ENCODE measurements at places on chromosomes 6 and 20.

- no peak for DNase-seq
These were observed 91.2 kb upstream of the QKI start for GRCh38 chr6:163323274-163323673.

DNA sequence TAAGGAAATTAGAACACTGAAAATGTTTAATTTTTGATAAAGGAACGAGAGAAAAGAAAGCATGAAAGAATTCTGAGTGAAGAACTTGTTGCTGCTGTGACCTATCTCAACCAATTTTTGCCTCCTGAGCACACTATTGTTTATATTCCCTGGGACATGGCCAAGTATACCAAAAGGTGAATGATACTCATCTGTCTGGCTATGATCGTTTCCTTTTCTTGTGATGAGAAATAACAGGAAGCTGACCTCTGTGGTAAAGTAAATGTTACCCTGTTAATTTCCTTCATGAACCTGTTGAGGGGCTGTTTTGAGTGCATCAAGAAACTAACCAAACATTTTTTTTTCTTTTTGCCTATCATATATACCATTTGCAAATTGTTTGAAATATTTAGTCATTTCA, 69.1 kb downstream of the FIG4 start:
- no peak for DNase-seq

DNA sequence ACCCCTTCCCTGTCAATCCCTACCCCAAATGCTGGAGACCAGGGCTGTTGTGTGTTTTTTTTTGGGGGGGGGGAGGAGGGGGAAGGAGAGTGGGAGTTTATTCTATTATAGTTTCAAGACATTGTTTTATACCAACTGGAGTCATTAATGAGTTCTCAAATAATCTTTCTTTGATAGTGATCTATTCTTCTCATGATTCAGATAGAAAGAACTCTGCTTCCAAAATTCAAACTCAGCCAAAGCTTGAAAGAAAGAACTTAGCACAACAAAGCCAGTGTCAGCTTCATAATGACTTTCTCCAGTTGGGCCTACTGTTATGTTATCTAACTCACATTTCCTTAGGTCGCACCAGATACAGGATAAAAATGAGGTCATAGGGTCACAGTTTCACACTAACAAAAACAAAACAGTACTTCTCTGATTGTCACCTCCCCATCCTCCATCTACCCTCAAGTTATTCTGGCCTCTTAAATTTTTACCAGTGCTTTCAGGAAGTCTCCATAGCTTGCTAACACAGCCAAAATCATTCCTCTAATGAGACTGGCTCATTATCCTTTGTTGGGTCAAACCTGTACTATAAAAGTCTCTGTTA, 19.0 kb upstream of the MAP3K7 start:
- DNase-seq: no peak

DNA sequence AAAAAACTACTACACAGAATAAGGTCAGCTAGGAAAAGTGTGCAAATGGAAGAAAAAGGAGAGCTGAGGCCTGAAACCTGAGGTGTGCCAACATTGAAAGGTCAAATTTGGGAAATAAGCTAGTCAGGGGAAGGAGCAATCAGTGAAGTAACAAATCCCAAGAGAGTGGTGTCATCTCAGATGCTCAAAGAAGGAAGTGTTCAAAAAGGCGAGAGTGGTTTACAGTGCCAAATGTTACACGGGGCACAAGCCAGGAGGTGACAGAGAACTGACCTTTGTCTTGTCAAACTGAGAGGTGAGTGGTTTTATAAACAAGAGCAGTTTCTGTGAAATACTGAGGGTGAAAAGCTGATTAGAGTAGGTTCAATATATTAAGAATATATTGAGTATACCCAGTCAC, 83.0 kb upstream of the TCF21 start:
- no peak for DNase-seq

GRCh38 chr6:87907521-87907920, 140.1 kb upstream of the SPACA1 start:
- DNase-seq: no peak

DNA sequence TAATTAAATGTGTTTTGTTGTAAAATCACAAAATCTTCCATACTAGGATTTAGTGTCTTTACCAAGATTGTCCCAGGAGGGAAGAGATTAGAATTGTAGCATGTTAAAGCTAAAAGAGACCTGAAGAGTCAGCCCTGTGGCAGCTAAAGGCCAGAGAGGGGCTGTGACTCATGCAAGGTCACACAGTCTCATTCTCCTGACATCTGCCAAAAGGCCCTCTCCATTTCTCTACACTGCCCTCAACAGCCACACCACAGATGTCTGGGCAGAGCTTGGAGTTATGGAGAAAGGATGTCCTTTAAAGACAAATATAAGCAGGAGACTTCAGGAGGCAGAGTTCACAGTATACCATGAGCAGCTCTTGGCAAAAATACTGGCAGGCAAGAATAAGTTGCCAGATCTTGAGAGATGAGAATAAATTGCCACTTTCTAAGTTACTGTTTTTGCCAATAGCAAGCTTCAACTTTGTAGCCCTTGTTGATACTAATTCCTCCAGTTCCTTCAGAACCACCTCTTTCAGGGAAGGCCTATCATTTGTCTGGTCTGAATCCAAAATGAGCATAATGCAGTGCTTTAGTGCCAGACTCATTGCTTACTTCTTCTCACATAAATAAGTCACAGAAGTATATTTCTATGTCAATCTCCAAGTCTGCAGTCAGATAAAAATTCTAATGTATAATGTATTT, 41.7 kb downstream of the AKIRIN2 start:
- DNase-seq: no peak

GRCh38 chr6:116165596-116165995, 39.7 kb upstream of the COL10A1 start:
- no peak for DNase-seq

- DNase-seq: no peak
These were observed 263.2 kb downstream of the DLL1 start for GRCh38 chr6:170027647-170028043.

GRCh38 chr6:166739117-166739975, 112.3 kb upstream of the RPS6KA2 start:
- DNase-seq: no peak

- no peak for DNase-seq
These were observed 136.1 kb downstream of the ANKRD60 start for GRCh38 chr20:58092353-58092752.

GRCh38 chr6:139823808-139824126, 449.3 kb upstream of the CITED2 start:
- no peak for DNase-seq

DNA sequence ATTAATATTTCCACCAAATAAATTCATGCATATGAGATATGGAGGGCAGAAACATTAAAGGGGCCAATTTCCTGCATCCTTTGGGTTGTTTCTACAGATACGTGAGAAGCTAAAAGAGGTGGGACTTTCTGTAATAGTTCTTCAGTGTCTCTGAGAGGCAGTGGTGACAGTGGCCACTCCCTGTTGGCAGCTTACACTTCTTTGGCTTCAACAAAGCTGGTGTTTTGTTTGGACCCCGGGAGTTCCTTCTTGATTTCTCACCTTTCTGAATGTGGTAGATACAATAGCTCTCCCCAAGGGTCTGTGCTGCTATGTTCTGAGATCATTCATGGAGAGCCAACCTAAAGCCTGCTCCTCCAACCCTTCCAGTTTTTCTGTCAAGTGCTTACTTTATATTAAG, 7.8 kb downstream of the PLCB1 start:
- DNase-seq: no peak

DNA sequence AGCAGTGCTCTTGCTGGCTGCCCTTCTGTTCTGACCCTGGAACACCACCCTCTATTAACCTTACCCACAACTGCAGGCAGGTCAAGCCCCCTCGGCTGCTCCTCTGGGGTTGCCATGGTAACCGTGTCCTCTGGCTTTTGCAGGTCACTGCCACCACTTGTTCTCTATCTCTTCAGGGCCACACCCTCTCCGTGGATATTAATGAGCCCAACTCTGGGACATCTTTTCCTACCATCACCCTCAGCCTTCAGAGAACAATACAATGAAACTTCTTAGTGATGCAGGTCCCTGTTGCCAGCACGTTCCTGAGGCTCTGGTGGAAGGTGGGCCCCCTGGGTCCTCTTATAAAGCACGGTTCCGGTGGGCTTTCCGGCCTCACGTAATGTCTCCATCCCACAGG, 30.8 kb upstream of the MICB start:
- DNase-seq: no peak

- no peak for DNase-seq
These were observed 138.2 kb downstream of the TENT5A start for GRCh38 chr6:81614292-81614691.

GRCh38 chr20:20009784-20010253, 7.3 kb upstream of the NAA20 start:
- DNase-seq: no peak

- no peak for DNase-seq
These were observed 28.3 kb downstream of the RSPO4 start for GRCh38 chr20:973785-974194.

- DNase-seq: no peak
These were observed 349.0 kb downstream of the PRL start for GRCh38 chr6:21947731-21948386.

- no peak for DNase-seq
These were observed 4.4 kb downstream of the CAP2 start for GRCh38 chr6:17397764-17398194.

DNA sequence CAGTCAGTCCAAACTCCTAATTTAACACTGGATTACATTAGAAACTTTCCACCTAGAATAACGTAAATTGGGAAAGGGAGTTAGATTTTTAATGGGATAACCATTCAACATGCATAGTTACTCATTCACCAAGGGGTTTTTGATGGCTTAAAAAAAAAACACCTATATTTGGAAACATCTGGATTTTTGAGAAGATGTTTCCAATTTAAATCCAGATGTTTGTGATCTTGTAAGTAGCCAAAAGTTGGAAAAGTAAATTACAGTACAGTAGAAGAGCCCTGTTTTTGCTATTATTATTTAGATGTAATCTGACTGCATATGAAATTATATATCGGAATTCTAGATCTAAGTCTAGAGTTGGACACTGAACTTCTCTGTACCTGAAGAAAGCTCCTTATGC, 478.2 kb downstream of the CD83 start:
- DNase-seq: no peak

GRCh38 chr6:56715741-56716140, 73.1 kb upstream of the DST start:
- DNase-seq: no peak

GRCh38 chr6:89347825-89348224, 4.7 kb downstream of the UBE2J1 start:
- no peak for DNase-seq

GRCh38 chr6:144447472-144447871, 162.3 kb downstream of the UTRN start:
- no peak for DNase-seq

DNA sequence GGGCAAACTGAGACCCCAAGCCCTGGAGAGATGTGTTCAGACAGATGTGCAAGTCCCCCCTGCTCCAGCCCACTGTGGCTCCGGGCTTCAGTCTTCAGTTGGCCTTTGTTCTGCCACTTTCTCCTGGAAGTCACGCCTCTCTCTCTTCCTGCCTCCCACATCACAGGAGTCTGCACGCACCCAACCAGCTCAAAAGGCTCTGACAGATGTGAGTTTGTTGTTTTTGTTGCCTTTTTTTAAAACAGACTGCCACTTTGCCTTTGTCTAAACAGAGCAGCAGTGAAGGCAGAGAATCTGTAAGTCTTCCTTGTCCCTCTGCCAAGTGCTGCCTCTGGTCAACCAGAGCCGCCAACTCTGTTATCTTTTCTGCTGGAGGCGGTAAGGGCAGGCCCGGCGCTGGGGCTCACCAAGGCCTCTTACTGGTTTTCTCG, 149.7 kb downstream of the TFAP2C start:
- peak; percentile 4 for DNase-seq

DNA sequence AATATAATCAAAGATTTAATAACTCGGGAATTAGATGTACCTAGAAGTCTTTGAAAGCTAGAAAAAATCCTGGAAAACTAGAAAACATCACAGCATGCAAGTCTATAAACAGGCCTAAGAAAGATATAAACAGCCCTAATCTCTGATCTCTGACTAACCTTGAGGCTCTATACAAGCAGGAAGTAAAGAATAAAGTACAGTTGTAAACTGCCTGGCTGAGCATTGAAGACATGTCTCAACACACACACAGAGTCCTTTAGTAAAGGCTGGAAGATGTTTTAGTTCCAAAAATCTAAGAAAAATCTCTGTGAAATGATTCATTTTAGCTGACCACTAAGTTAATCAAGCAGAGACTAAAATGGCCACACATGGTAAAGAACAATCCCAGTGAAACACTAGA, 774.5 kb downstream of the EYS start:
- DNase-seq: no peak

GRCh38 chr20:44649976-44650375, 1.5 kb downstream of the ADA start:
- DNase-seq: no peak

- no peak for DNase-seq
These were observed at the start of gene C6orf132 for GRCh38 chr6:42142118-42142835. Gene C6orf132, minus strand, starts transcription at chr6:42142620. Its CDS starts 176 bp downstream, at chr6:42142444.

GRCh38 chr20:18645851-18646250, 58.0 kb downstream of the DTD1 start:
- no peak for DNase-seq

DNA sequence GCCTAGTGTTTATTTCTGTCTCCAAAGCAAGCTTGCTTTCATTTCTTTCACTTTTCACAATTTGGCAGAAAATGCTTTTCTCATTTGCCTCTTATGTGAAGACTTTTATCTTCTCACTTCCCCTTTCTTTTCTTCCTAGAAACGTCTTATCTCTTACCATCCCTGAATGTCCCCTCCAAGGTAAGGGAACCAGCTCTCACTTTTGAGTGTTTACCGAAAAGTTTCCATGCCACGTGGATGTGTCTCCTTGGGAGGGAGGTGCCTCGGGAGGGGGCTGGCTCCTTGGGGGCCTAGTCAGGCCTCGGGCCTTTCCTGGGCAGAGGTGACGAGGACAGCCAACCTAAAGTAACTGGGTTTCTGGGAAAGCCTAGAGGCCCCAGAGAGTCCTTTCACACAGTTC, 127.4 kb downstream of the CD24 start:
- DNase-seq: no peak

GRCh38 chr6:44116641-44117382, 10.4 kb downstream of the MRPL14 start:
- no peak for DNase-seq

GRCh38 chr6:18997375-18997826, 610.3 kb downstream of the RNF144B start:
- DNase-seq: peak; percentile 29
